ENCODE measurements at places on chromosomes 4 and X.

DNA sequence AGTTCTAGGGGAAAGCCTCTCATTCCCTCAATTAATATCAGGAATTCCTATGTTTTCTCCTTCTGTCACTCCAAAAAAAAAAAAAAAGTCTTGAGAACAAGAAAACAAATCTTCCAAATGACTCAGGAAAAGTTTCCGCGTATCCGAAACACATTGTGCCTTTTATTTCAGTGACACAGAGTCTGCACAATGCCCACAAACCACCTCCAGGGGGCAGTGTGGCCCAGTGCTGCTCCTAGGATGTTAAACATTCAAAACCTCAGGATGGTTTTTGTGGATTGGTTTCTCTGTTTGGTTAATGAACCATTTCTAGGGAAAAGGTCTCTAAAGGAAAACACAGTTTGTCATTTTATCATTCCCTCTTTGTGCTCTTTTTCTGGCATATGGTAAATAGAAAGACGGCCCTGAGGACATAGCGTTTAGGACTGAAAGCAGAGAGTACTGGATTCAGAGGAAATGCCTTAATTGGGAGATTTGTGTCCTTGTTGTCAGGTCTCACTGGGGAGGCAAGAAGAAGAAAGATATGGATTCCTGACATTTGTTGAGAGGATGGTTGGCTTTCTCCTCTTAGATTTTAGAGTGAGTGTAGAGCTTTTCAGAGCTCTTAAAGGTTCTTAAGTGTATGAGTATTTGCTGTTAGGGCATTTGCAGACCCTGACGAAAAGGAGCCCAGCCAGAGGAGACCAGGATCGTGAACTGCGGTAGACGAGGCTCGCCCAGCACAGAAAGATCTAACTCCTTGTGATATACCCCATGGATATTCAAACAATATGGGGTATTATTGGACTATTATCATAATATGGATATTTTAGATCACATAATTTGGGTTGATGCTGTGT, 65.7 kb upstream of the MAP9 start:
- DNase-seq = peak; percentile 7

DNA sequence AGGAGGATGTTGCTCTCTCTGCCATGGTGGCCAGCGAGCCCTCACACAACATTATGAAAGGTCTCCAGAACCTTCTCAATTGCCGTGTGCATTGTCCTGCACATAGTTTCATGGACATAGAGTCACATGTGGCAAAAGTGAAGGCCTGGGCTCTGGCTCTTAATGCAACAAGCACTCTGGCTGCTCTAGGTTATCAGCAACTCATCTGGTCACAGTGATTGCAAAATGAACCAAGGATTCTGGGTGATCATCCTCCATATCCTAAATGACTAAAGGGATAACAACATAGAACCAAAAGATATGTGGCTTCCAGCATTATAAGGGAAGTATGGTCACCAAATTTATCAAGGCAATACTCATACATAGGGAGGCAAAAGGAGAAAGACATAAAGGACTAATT, 175.2 kb downstream of the MGST2 start:
- DNase-seq = no peak

DNA sequence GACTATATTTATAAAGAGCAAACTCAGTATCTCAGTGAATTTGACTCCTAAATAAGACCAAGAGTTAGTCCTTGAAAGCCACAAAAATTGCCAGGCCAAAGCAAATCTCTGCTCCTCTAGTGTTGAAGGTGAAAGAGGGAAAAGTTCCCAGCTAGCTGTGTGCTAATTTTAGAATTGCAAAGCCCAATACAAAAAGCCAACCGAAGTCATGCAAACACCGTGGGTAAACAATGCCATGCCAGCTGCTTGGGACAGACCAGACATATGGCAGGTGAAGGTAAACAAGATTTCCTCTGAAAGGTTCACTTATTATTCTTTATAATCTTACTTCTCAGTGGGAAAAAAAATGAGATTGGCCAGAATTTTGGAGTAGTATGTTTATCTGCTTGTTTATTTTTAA, 80.5 kb upstream of the LNX1 start:
- DNase-seq = no peak

- DNase-seq = no peak
Observed at GRCh38 chr4:14095831-14096230, 468.3 kb upstream of the BOD1L1 start.

- DNase-seq = no peak
Observed at GRCh38 chrX:100449696-100450608, 39.9 kb upstream of the PCDH19 start.

- no peak for DNase-seq
Observed at GRCh38 chrX:9253211-9253610, 211.6 kb upstream of the TBL1X start.

DNA sequence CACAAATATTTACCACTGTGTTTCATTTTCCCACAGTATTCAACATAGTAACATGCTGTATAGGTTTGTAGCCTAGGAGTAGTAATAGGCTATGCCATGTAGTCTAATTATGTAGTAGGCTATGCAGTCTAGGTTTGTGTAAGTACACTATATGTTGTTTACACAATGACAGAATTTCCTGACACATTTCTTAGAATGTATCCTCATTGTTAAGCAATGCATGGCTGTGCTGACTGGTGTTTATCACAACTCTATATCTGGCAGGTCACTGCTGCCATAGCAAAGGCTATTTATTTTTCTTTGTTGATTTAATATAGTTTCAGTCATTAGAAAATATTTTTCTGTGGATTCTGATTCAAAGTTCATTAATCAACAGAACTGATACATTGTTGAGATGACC, 108.3 kb upstream of the TEX13A start:
- DNase-seq = no peak

DNA sequence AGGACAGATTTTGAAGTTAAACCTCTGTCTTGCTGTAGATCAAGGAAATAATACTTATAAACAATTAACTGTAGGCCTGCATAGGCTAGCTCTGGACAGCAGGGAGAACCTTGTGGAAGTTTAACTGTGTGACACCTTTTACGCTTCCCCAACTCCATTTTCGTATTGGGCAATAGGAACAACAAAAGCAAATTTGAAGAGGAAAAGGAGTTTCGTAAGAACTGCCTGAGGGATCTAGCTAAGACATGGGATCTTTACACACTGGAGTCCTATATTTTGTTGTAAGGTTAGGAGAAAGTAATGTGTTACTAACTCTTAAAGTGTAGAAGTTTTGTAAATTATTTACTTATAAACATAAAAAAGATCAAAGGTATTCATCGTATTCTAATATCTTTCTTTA, 324.9 kb upstream of the CASK start:
- DNase-seq = no peak

GRCh38 chrX:69546978-69547377, 42.9 kb downstream of the NALF2 start:
- DNase-seq = no peak

DNA sequence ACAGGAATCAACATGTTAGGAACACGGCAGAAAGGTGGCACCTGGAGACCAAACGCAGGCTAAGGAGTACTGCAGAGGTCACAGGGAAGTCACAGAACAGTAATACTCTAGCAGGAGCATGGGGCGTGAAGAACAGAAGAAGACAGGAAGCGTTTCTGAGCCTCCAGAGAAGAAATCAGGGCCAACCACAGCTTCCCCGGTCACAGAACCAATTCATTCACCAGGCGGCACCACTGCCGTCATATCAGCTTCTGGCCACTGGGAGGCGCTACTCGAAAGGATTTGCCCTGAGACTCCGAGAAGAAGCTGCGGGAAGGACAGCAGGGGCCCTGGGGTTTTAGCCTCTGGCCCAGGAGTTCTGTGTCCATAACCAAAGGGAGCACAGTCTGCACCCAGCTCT, 78.0 kb upstream of the DRD5 start:
- no peak for DNase-seq

- no peak for DNase-seq
Observed at GRCh38 chr4:189507060-189507459, 433.6 kb upstream of the FRG1 start.

- DNase-seq = no peak
Observed at GRCh38 chrX:33817266-33817665, 314.8 kb downstream of the FAM47A start.

GRCh38 chr4:74181219-74181618, 23.3 kb downstream of the MTHFD2L start:
- DNase-seq = no peak

- no peak for DNase-seq
Observed at GRCh38 chrX:64642482-64642881, 247.2 kb upstream of the MTMR8 start.

DNA sequence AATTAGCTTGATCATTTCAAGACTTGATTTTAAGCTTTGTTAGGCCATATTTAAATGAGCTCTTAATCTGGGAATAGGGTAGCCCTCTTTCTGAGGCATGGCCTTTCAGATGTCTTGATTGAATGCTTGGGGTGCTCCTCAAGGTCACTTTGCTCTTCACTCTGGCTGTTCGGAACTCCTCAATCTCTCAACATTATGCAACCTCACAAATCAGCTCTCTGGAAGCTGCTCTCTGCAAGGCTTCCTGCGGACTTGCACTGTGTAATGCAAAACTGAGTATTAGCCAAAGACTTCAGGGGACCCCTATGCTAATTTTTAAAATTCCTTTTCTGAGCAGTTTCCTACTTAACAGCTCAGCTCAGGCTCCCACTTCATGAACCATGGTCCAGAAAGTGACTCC, 398.3 kb downstream of the PRDM5 start:
- DNase-seq = no peak

GRCh38 chr4:8409264-8410065, 31.1 kb downstream of the ACOX3 start:
- peak; percentile 43 for DNase-seq

All from stimulated activated CD8-positive, alpha-beta memory T cell treated with anti-CD3 and anti-CD28 coated beads, Interleukin-15, amount 100 ng/mL, for 4 hours (primary cell).